CD4-positive, alpha-beta T cell treated with Interleukin-17A for 4 hours (primary cell): ENCODE measurements at places on chromosomes 3 and 15.

- no peak for DNase-seq
Measured at GRCh38 chr15:44136991-44137477, 58.0 kb downstream of the FRMD5 start.

DNA sequence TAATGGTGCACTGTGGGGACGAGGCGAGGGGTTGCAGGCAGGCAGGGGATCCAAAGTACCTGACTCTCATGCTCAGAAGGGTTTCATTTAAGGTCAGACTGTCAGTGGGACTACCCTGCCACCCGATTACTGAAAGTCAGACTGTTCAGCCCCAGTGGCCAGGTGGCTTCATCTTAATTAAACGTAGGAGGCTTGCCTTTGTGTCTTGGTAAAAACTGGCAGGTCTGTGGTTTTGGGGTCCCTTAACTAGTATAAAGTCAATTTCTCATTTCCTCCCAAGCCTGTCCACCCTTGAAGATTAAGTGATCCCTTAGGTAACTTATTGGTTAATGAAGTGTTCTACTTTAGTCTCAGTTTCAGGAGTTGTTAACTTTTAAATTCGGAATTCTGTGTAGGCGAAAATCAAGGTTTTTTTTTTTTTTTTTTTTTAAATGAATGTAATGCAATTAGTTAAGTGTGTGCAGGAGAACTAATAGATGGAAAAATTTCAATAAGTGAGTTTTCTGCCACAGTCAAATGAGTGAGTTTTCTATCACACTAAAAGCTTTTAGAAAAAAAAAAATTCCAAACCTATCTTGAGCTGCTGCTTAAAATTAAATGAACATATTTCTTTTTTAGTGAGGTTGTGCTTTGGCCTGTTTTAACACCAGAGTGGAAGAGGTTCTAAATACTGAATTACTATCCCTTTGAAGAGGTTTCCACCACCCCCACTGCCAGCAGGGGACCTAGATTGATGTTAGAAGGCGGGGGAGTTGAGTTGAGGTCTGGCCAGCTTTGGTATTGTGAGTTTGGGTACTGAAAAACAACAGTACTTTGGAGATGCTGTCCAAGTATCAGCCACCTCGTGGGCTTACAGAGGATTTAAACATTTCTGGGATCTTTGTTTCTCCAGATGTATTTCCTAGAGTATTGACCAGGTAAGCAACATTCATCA is 15.2 kb downstream of the ITPR1 start:
- DNase-seq: no peak

DNA sequence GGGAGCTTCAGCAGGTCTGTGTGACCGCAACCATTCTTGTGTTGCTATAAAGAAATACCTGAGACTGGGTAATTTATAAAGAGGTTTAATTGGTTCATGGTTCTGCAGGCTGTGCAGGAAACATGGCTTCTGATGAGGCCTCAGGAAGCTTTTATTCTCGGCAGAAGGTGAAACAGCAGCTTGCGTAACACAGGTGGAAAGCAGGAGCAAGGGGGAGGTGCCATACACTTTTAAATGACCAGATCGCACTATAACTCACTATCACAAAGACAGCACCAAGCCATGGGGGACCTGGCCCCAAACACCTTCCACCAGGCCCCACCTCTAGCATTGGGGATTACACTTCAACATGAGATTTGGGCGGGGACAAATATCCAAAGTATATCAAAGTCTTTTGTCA is 8.3 kb upstream of the CIB2 start:
- no peak for DNase-seq

DNA sequence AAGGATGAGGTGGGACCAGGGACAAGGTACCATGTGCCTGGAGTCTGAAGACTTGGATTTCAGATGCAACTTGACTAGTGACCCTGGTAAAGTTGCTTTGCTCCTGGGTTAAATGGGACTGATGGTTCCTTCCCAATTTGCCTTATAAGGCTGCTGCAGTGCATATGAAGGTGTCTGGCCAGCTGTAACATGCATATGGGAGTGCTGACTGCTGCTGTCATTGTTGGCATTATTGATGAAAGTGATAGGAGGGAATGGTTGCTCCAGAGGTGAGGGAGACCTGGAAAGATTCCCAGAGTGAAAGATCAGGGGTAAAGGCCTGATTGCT is 20.5 kb downstream of the CYP8B1 start:
- no peak for DNase-seq

DNA sequence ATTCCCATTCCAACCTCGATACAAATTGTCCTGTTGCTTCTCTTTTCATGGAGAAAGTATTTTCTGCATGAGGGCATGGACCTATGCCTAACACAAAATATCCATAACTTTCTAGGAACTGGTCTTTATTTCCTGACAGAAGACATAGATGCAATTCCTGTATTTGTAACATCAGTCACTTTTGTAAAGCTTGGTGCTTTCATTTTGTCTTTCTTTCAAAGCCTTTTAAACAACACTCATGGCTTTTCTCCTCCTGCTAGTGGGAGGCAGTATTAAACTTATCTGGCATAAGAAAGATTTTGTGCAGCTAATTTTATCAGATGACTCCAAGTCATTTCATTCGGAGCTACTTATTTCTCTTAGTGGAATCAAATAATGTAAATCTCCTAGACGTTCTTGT is 616.0 kb downstream of the RBMS3 start:
- no peak for DNase-seq
